ENCODE measurements at places on chromosomes 7 and 10. TPM values are rescaled to one million over a fixed set of nuclear protein-coding genes. Genes with fewer than 3 reads are reported as not detected.
A peak's percentile ranks its signal among the peaks of the same experiment; 100 is the strongest.

ABCB4 gene
- 0.13 TPM for total RNA-seq

RGS10 gene
- 15.4 TPM for total RNA-seq

EEPD1 gene
- total RNA-seq = 13.6 TPM

TAC1 gene
- 4.1 TPM for total RNA-seq

ABHD11 gene
- total RNA-seq = 12.1 TPM

SLC26A5 gene
- not detected for total RNA-seq

CFTR gene
- 0.60 TPM for total RNA-seq

- DNase-seq = no peak
- H3K27me3 ChIP-seq = no peaks in the 10 kb centered on the region
- no peak overlapping the region for H3K27ac ChIP-seq
- H3K4me3 ChIP-seq = no peak overlapping the region
- H3K36me3 ChIP-seq = no peaks in the 10 kb centered on the region
These were observed 106.5 kb upstream of the RAB11FIP2 start for GRCh38 chr10:118153287-118153686.

- no peaks in the 10 kb centered on the region for H3K36me3 ChIP-seq
- no peaks in the 10 kb centered on the region for H3K27me3 ChIP-seq
- DNase-seq = no peak
These were observed 1214.8 kb downstream of the SORCS1 start for GRCh38 chr10:105949721-105950120.

- H3K27me3 ChIP-seq = no peaks in the 10 kb centered on the region
- no peak overlapping the region for H3K4me3 ChIP-seq
- no peaks in the 10 kb centered on the region for H3K36me3 ChIP-seq
These were observed 59.4 kb upstream of the ZNF438 start for GRCh38 chr10:31090894-31091607.

DNA sequence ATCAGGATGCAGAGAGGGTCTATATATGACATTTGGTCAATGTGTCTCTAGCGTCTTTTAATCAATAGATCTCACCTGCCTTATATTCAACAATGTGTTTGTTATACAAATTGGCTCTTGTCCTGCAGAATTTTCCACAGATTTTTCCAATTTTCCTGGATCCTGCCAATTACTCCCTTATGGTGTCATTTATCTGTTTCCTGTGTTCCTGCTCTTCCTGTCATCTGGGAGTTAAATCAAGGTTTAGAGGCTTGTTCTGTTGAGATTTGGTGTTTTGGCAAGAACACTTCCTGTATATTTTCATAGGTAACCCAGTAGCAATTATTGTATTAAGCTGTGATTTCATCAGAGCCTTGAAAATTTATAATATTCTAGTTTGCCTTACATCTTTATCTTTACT lies 8.8 kb upstream of the C10orf71 start:
- H3K36me3 ChIP-seq = no peaks in the 10 kb centered on the region
- DNase-seq = no peak
- H3K27me3 ChIP-seq = no peaks in the 10 kb centered on the region
- no peaks in the 10 kb centered on the region for H3K4me1 ChIP-seq
- no peak overlapping the region for H3K27ac ChIP-seq

GRCh38 chr10:25820874-25821273 lies 113.2 kb upstream of the MYO3A start:
- H3K27me3 ChIP-seq = no peaks in the 10 kb centered on the region
- no peak overlapping the region for H3K4me3 ChIP-seq
- H3K4me1 ChIP-seq = no peaks in the 10 kb centered on the region
- no peak overlapping the region for H3K27ac ChIP-seq
- DNase-seq = no peak

DNA sequence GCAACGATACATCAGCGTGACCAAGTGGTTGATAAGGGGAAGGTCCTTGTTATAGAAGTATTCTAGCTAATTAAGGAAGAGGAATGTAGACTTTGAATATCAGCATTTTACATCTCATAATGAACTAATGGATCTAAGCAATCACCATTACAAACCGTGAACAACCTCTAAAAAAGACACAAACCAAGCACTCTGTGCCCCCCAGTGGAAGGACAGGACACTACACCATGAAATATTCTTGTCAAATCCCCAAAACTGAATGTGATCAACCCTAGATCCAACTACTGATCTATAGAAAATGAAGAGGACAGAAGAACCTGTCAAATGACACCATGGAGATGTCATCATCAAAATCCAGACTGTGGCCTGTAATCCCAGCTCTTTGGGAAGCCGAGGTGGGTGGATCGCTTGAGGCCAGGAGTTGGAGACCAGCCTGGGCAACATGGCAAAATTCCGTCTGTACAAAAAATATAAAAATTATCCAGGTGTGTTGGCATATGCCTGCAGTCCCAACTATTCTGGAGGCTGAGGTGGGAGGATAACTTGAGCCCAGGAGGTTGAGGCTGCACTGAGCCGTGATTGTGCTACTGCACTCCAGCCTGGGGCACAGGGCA lies 111.3 kb upstream of the CARD11 start:
- H3K36me3 ChIP-seq = no peaks in the 10 kb centered on the region
- no peak overlapping the region for H3K4me3 ChIP-seq
- no peaks in the 10 kb centered on the region for H3K27me3 ChIP-seq
- H3K4me1 ChIP-seq = no peaks in the 10 kb centered on the region
- no peak for DNase-seq

DNA sequence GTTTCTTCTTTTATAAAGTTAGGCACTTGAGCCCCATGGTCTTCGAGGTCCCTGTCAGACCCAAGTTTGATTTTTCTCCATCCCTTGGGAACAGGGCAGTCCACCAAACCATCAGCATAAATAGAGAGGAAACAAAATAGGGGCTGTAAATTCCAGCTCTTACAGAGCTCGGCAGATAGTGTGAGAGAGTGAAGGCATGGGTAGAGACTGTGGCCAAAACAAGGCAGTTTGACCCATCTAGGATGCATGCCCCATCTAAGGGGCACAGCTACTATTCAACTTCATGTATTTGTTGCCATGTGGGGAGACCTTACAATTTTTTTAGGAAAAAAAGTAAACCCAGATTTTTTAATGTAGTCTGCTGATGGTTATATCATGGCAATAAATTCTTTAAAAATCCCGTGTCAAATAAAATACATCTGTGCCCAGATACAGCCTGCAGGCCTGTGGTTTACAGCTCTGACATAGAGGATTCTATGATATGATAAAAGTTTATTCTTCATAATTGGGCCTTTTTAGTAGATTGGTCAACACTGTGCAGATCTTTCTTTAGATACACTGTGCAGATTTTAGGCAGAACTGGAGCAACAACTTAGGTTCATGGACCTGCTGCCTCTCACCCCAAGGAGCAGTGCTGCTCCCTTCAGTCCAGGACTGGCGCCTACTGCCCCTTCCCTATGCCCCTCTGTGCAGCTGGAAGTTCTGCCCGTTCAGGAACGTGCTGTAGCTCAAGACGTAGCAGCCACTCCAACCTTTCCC lies 5.3 kb downstream of the PPP1R3C start:
- no peak overlapping the region for H3K4me3 ChIP-seq
- no peaks in the 10 kb centered on the region for H3K36me3 ChIP-seq
- no peak for DNase-seq

DNA sequence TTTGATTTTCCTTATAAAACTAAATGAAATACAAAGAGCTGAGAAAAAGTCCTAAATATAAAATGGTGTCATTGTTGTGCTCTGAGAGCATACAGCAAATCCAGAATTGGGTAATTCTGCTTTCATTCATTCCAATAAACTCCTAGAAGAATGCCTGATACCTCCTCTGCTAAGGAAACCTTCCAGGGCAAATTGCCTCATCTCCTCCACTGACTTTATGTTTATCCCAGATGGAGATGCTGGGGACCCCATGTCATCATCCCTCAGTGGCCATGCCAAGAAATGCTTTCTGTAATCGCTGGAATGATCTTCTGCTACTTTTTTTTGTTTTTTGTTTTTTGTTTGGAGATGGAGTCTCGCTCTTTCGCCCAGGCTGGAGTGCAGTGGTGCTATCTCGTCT lies 119.3 kb upstream of the PRKCQ start:
- no peak overlapping the region for H3K27ac ChIP-seq
- DNase-seq = no peak
- no peak overlapping the region for H3K4me3 ChIP-seq
- no peaks in the 10 kb centered on the region for H3K27me3 ChIP-seq
- H3K36me3 ChIP-seq = no peaks in the 10 kb centered on the region
- H3K4me1 ChIP-seq = no peaks in the 10 kb centered on the region

DNA sequence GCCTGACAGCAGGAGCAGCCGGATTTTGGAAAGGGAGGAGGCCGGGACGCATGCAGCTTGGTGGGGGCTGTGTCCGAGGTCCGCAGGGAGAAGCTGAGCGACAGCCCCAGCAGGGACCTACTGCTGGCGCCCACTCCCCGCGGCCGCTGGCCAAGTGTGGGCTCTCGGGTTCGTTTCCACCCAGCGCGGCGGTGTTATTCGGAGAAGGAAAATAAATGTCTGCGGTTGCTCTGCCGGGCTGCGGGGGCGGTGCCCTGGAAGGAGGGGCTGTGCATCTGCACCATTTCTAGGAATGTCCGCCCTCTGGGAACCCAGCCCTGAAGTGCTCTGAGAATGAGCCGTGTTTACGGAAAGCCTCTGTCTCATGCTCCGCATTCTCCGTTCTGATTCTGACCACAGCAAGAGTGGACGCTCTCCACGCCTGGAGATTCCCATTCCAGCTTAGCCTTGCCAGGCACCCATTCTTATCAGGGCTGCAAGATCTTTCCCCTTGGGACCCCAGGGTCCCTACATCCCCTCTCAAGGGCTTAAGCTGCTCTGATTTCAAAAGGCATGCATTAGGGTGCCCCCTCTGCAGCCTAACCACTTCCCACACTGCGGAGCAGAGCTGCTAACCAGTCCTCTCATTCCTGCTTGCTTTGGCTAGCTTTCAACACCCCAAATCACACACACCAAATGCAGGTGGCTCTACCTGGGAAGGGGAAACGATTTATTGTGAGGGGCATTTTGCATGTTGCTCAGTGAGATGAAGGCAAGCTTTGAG lies 256.6 kb upstream of the GLI3 start:
- H3K36me3 ChIP-seq = no peaks in the 10 kb centered on the region
- DNase-seq = peak; percentile 82
- H3K27ac ChIP-seq = peak overlapping the region; percentile 52
- H3K4me3 ChIP-seq = peak overlapping the region; percentile 47
- H3K27me3 ChIP-seq = no peaks in the 10 kb centered on the region
- peaks cover 2% of the 10 kb centered on the region for H3K4me1 ChIP-seq

GRCh38 chr10:70598857-70599295 lies 3.7 kb downstream of the PRF1 start:
- H3K27me3 ChIP-seq = no peaks in the 10 kb centered on the region
- H3K4me1 ChIP-seq = no peaks in the 10 kb centered on the region
- no peak overlapping the region for H3K27ac ChIP-seq
- DNase-seq = no peak
- H3K4me3 ChIP-seq = no peak overlapping the region
- no peaks in the 10 kb centered on the region for H3K36me3 ChIP-seq

DNA sequence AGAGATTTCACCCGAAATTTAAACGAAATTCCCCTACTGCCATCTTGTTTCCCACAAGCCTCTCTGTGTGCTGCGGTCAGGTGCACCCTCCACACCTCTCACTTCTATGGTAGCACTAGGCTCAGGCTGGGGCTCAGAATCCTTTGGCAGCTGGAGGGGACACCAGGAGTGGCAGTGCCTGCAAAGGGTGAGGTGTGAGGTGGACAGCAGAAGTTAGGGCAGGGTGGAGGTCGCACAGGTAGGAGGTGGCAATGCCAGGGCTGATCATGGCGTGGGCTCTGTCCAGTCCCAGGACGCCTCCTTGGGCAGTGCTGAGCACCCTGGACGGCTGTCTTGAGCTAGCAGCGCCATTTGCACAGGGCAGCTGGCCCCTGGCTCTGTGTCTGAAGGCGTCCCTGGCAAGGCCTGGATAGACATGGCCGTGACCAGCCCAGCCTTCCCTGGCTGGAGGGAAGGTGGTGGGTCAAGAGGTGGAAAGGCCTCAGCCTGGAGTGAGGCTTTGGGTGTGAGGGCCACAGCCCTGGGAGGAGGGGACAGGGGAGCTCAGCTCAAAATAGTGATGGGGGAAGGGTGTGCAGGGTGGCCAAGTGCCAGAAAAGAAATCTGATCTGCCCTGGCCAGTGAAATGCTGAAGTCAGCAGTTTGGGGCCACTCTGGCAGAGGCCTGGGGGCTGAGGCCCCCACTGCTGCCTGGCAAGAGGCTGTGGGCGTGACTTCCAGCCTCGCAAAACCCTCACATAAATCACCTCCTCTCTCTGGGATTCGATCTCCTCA lies 40.0 kb downstream of the ZCCHC24 start:
- H3K36me3 ChIP-seq = no peaks in the 10 kb centered on the region
- peak overlapping the region; percentile 4 for H3K27ac ChIP-seq
- H3K4me3 ChIP-seq = no peak overlapping the region
- H3K4me1 ChIP-seq = peaks cover 75% of the 10 kb centered on the region

- H3K27ac ChIP-seq = no peak overlapping the region
- no peaks in the 10 kb centered on the region for H3K27me3 ChIP-seq
- H3K4me3 ChIP-seq = no peak overlapping the region
These were observed 2.8 kb upstream of the DEPP1 start for GRCh38 chr10:44981172-44982113.

GRCh38 chr7:131455001-131455400 lies 101.4 kb downstream of the PODXL start:
- no peak overlapping the region for H3K4me3 ChIP-seq
- H3K4me1 ChIP-seq = no peaks in the 10 kb centered on the region
- no peaks in the 10 kb centered on the region for H3K36me3 ChIP-seq
- H3K27me3 ChIP-seq = no peaks in the 10 kb centered on the region
- DNase-seq = no peak

DNA sequence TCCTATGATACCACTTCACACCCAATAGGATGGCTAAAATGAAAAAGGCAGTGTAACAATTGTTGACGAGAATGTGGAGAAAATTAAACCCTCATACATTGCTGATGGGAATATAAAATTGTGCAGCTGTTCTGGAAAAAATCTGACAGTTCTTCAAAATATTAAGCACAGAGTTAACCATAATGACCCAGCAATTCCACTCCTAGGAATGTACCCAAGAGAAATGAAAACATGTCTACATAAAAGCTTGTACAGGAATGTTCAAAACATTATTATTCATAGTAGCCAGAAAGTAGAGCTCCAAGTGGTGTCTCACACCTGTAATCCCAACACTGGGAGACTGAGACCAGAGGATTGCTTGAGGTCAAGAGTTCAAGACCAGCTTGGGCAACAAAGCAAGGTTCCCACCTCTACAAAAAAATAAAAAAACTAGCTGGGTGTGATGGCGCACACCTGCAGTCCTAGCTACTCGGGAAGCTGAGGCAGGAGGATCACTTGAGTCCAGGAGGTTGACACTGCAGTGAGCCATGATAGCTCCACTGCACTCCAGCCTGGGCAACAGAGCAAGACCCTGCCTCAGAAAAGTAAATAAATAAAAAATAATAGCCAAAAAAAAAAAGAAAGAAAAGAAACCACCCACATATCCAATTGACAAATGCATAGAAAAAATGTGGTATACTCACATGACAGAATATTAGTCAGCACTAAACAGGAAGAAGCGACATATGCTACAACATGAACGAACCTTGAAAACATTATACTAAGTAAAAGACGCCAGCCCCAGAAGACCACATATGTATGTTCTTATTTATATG lies 5.0 kb downstream of the RHEB start:
- H3K36me3 ChIP-seq = no peaks in the 10 kb centered on the region
- no peak overlapping the region for H3K27ac ChIP-seq
- no peak for DNase-seq
- H3K4me3 ChIP-seq = no peak overlapping the region
- H3K4me1 ChIP-seq = peaks cover 15% of the 10 kb centered on the region

GRCh38 chr10:71136036-71136721 lies 76.2 kb upstream of the UNC5B start:
- H3K27me3 ChIP-seq = no peaks in the 10 kb centered on the region
- no peak overlapping the region for H3K27ac ChIP-seq
- no peak for DNase-seq
- H3K36me3 ChIP-seq = no peaks in the 10 kb centered on the region
- H3K4me3 ChIP-seq = no peak overlapping the region
- no peaks in the 10 kb centered on the region for H3K4me1 ChIP-seq

- DNase-seq = no peak
- H3K27me3 ChIP-seq = no peaks in the 10 kb centered on the region
- H3K4me3 ChIP-seq = no peak overlapping the region
- no peak overlapping the region for H3K27ac ChIP-seq
These were observed 63.8 kb downstream of the PAPSS2 start for GRCh38 chr10:87723500-87723899.

Data from ovary (tissue), 10 donors.